Stimulated activated CD8-positive, alpha-beta memory T cell treated with anti-CD3 and anti-CD28 coated beads, Interleukin-15, amount 100 ng/mL, for 24 hours (primary cell): ENCODE measurements at places on chromosomes 1 and 21.

GRCh38 chr21:46346296-46347202 is 22.6 kb downstream of the PCNT start:
- no peak for DNase-seq

DNA sequence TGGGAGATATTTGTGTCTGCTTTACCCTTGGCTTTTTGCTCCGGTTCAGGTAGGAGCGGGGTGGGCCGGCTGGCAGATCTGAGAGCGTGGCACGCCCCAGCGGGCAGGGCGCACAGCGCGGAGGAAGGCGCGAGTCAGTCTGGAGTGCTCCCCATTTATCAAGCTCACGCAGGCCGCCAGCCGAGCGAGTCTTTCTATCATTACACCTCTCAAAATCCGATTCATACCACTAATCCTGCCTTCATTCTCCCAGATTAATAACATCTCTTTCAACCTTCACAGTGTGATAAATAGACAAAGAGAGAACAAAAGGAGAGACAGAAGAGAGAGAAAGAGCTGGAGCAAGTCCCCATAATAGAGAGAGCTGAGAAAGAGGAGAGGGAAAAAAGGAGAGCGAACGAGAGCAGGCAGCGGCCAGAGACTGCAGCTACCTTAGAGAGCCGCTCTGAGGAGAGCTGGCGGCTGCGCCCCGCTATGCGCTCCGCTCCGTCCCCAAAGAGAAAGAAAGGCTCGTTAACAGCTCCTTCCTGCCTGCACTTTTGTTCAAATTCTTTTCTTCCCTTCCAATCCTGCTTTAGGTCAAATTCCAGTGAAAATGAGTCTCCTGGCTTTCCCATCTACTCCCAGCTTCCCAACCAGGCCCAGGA is 48.0 kb downstream of the DMAP1 start:
- DNase-seq: no peak

GRCh38 chr21:44461464-44462001 is 6.2 kb downstream of the LRRC3 start:
- DNase-seq: no peak

- no peak for DNase-seq
Observed at GRCh38 chr1:114040273-114041015, 61.2 kb downstream of the OLFML3 start.

DNA sequence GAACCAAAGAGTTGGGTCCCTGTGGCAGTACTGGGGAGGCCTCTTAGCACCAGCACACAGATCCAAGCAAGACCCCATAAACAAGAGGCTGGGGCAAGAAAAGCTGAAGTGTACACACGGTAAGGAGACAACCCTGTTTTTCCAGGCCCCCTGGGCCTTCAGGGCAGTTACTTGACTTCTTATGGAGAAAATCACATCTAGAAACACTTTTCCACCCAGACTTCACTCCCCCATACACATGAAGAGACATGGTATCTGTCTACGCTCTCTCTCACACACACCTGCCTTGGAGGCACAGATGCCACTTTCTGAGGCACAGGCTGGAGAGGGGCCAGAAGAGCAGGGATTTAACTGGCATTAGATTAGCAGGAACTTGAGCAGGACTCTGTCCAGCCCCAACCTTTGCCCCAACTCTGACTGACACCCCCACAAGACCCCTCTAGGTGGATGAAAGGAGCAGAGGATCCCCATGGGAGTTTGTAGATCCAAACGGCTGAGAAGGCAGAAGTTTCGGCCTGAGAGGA is 2.2 kb downstream of the CERS2 start:
- no peak for DNase-seq
